ENCODE measurements at places on chromosomes 12 and 14.

DNA sequence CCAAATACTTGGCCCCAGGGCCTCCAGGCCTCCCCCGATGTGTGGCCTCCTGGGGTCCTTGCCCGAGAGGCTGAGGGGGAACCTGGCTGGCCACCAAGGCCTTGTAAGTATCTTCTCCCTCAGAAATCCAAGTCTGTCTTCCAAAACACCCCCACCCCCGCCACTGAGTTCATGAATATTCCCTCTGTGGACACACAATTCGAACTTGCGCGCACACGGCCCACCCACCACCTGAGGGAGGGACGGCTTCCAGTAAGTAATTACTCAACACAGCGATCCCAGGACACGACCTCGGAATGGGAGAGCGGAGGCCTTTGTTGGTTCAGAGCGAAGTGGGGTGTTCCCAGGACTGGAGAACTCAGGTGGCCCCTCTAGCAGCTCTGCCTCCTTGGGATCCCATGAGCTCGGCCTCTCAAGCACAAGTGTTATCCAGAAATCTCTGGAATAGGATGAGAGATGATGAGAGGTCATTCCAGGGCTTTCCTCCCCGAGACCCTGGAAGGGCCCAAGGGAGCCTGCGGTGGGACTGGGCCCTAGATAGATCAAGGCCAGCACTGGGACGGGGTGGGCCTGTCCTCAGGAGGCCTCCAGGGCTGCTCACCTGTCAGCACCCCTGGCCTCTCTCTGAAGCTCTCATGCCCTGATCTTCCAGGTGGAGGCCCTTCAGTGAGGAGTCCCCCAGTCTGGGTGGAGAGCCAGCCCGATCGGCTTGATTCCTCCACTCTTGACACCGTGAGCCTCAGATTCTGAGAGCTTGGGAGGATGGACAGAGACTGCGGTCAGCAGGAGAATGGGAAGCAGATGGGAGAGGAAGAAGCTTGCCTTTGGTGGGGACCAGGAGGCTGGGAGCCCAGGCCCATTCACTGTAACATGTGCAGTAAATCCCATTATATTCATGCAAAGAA lies 219.0 kb upstream of the RTL1 start:
- no peak for DNase-seq

DNA sequence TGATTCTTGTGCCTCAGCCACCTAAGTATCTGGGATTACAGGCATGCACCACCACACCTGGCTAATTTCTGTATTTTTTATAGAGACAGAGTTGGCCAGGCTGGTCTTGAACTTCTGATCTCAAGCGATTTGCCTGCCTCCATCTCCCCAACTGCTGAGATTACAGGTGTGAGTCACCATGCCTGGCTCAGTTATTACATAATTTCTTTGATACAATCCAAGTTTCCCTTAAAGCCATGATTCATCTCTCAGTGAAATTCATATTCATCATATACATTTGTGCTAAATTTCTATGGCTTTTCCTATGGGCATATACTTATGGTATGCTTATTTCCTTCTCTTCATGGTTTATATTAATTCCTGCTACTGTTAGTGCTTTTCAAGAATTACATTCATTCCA lies 29.1 kb upstream of the PZP start:
- peak; percentile 2 for DNase-seq

GRCh38 chr12:110005319-110005973 lies 6.2 kb downstream of the ANKRD13A start:
- DNase-seq: no peak

- no peak for DNase-seq
Observed at GRCh38 chr14:51719955-51720354, 68.2 kb downstream of the FRMD6 start.

DNA sequence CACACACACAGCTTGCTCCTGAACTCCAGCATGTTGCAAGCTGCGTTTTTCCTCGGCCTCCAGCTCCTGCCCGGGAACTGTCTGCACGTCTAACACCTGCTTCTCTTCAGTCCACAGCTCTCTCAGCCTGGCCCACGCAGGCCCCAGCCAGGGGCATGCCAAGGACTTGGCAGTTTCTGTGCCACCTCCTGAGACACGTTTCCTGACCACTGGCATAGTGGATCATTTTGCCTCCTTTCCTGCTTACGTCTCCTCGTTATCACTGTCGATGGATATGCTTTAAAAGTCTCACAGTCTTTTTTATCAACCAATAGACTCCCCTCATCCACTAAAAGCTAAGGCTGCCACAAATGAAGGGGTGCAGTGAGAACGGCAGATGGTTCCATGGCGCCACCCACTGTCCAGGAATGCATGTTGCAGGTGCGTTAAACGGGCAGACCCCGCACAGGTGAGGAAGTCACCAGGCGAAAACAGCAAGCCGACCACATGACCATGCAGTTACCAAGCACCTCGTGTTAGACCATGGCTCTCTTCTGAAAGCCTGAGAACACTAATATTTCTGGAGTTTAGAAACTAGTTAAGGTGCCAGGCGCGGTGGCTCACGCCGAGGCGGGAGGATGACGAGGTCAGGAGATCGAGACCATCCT lies 14.7 kb upstream of the TEAD4 start:
- peak; percentile 21 for DNase-seq

DNA sequence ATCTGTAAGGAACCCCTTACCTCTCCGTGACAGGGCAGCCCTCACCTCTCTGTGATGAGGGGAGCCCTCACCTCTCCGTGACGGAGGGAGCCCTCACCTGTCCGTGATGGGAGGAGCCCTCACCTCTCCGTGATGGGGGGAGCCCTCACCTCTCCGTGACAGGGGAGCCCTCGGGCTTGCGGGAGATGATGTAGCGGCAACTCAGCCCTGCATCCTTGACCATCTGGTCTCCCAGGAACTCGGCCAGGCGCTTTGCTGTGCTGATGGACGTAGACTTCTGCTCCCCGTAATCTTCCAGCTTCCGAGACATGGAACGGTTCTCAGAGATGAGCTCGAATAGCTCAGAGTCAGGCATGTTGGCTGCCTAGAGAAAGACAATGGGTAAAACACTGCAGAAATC lies 28.0 kb downstream of the POLE start:
- no peak for DNase-seq

DNA sequence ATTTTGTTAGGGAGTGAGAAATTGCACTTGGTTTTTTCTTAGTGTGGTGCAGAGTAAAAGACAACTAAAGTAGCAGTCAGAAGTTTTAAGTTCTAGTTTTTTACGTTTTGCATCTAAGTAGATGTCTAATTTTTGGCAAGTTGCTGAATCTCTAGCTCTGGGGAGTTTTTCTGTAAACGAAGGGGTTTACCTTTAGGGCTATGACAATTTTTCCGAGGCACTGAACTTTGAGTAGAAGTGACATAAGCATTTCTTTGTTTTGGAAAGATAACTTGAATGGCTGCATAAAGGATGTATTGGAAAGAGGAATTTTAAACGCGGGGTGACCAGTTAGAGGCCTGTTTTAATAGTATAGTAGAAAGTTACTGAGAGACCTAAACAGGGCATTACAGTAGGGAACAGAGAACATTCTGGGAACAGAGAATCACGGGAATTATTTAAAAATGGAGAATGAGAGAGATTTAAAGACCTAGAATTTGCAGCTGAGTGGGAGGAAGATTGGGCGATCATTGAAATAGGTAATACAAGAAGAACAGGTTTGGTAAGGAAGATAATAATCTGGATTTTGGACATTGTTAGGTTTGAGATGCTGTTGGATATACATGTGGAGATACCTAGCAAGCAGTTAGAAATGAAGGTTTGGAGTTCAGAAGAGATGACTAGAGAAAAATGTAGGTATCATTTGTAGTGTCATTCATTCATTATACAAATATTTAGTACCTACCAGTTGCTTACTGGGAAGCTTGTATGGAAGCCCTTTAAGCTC lies 1.2 kb downstream of the ZNF410 start:
- DNase-seq: no peak

DNA sequence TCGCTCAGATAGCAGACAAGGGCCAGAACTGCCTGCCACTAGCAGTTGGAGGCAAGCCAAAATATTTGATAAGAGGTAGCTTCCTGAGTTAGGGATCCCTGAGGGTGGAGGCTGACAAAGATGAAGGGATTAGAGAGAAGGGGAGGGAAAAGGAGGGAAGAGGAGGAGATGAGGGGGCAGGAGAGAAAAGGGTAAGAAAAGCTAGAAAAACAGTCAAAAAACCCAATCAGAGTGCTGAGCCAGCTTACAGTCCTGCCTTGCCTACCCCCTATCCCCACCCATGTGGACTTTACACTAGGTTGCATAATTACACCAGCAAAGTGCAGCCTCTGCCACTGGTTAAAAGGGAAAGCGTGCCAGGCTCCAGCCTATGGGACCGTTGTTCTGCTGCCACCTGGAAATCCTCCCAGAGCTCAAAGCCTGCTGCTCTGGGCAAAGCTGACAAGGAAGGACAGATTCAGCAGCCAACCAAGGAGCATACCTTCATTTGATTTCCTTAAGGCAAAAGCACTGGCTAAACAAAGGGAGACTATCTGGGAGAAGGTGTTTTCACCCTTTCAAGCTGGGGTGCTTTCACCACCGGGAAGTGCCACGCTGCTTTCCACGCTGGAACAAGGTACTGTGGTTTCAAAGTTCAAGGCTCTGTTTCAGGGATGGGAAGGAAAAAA lies 3.8 kb upstream of the NUMB start:
- peak; percentile 55 for DNase-seq

- peak; percentile 66 for DNase-seq
Observed at GRCh38 chr12:32125455-32126084, 18.9 kb downstream of the BICD1 start.

DNA sequence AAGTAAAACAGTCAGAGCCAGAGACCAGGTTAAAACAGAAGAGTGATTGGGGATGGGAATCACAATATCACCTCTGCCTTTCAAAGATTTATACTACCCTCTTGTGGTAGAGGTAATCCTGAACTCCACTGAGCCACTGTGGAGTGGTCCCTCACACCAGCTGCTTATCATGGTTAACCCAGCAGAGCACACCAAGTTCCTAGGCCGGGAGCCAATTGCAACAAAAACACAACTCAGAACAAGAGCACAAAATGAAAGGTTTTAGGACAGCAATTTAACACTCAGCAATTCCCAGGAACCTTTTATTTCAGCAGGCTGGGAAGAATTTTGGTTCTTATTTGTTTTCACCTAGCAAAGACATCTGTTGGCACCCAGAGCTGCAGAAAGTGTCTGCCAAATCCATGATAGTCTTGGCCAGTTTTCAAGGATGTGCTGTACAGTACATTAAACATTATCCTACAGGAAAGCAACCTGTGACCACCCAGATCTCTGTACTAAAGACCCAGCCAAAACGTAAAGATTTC lies 220.5 kb upstream of the ATXN7L3B start:
- DNase-seq: peak; percentile 63

DNA sequence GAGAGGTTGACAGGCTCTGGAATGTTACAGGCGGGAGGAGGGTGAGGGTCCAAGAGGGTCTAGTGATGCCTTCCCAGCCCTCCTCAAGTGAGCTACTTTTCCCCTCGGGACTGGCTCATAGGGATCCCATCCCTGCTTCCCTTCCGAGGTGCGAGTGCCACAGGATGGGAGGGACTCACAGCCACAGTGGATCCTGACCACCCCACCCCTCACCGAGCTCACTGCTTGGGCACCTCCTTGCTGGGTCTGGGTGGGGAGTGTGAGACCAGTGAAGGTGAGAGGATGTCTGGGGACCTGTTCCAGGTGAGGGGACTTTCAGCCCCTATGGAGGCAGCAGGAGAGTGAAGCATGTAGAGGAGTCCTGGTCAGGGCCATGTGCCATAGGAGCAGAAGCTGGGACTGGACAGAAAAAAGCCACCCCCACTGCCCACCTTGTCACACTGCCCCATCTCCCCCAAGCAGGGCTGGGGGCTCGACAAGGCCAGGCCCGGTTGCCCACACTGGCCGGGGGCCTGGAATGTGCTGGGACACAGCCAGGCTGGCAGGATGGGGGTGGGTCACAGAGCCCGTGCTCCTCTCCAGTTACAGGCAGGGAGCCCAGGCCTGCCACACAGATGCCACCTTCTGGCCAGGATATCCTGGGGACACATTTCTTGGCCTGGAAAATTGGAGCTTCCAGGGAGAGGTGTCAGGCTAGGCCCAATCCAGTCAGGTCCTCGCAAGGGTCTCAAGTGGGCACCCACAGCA lies 1.7 kb upstream of the TNS2 start:
- no peak for DNase-seq

GRCh38 chr14:77037938-77038568 lies 9.5 kb upstream of the IRF2BPL start:
- DNase-seq: peak; percentile 55

DNA sequence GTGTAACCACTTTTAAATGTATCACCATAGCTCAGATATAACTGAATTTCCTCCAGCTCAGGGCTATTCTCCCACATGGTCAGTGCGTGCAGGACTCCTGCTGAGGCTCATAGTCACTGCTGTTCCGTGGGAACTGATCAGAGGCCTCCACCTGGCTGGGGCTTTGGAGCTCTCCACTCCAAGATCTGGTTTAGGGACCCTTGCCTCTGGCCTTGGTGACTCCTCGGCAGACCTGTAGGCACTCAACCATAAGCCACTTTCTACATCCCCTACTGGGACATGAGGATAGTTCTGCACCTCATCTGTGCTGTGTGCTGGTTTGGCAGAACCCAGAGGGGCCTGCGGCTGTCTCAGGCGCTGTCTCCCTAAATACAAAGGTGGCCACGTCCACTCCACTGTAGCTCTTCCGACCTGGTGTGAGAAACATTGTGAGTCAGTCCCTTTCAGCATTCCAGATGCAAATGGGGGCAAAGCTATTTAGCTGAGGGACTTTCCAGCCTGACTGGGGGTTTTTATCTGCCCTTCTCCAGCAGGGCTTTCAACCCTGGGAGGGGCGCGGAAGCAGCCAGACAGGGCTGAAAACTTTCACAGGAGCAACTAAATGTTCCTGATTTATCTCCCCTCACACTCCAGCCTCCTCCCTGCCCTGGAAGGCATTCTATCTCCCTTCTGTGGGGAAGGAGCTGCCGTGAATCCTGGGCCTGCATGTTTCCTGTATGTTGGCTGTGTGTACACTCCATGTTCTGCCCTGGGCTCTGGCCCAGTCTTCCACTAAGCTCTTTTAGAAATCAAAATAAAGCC lies 218.3 kb upstream of the DAAM1 start:
- peak; percentile 54 for DNase-seq

DNA sequence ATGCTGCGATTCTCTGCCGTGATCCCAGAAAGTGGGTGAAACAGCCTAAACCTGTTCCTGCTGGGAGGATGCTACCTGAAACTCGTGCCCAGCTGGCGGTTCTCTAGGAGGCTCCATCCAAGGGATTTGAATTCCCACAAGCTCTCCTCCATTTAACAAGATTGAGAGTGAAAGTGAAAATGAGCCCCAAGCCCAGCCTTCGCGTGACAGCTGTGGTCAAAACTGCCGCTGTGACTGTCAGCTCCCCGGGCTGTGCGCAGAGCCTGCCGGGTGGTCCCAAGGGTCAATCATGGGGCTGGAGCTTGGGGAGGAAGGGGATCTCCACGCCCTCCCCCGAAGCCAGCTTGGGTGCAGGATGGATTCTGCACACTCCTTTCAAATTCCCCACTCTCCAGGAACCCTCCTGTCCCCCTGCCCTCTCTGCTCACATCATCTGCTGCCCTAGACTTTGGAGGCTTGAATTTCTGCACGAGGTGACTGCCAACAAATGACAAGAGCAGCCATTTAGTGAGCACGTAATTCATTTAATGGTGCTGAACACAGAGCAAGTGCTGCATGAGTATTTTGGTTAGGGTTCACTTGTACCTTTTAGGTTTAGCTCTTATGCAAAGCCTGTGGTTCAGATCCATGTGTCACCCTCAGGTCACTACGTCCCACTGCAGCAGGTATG lies 5.3 kb downstream of the ASB2 start:
- no peak for DNase-seq
